ENCODE measurements at places on chromosomes 3 and 15. TPM values are rescaled to one million over a fixed set of nuclear protein-coding genes. Genes with fewer than 3 reads are reported as not detected.

Gene PP2D1
- not detected for total RNA-seq

Gene WDR72
- total RNA-seq: not detected

Gene C3orf20
- total RNA-seq: 0.16 TPM

Gene SSR3
- total RNA-seq: 64.3 TPM

Gene CDCP1
- not detected for total RNA-seq

Gene BTD
- 9.1 TPM for total RNA-seq

Gene GPR160
- total RNA-seq: 65.5 TPM

Gene VPS18
- 26.2 TPM for total RNA-seq

Gene CD276
- total RNA-seq: not detected

Gene SLC12A1
- not detected for total RNA-seq

Gene HEG1
- total RNA-seq: 7.2 TPM

Gene DLEC1
- 0.10 TPM for total RNA-seq

Gene CATSPER2
- 12.9 TPM for total RNA-seq

Gene TRH
- total RNA-seq: not detected

Gene FBXO40
- not detected for total RNA-seq

Gene SPATA12
- not detected for total RNA-seq

Gene STRIT1
- total RNA-seq: not detected

Gene VGLL3
- total RNA-seq: not detected

Gene PSTPIP1
- 33.7 TPM for total RNA-seq

Gene SLC25A38
- total RNA-seq: 51.6 TPM

Gene IL12A
- 7.8 TPM for total RNA-seq

Gene MITF
- 0.32 TPM for total RNA-seq

Gene CLDND1
- 133 TPM for total RNA-seq

Gene CXCR6
- not detected for total RNA-seq

Gene C3orf49
- not detected for total RNA-seq

Gene GRK7
- not detected for total RNA-seq

Gene FAM43A
- total RNA-seq: 27.2 TPM

Gene SH2D7
- total RNA-seq: not detected

Gene CCNDBP1
- 65.6 TPM for total RNA-seq

All from activated B cell treated with CpG ODN at 0.5 μM for 24 hours (primary cell).